ENCODE measurements at places on chromosomes 2 and 18.

DNA sequence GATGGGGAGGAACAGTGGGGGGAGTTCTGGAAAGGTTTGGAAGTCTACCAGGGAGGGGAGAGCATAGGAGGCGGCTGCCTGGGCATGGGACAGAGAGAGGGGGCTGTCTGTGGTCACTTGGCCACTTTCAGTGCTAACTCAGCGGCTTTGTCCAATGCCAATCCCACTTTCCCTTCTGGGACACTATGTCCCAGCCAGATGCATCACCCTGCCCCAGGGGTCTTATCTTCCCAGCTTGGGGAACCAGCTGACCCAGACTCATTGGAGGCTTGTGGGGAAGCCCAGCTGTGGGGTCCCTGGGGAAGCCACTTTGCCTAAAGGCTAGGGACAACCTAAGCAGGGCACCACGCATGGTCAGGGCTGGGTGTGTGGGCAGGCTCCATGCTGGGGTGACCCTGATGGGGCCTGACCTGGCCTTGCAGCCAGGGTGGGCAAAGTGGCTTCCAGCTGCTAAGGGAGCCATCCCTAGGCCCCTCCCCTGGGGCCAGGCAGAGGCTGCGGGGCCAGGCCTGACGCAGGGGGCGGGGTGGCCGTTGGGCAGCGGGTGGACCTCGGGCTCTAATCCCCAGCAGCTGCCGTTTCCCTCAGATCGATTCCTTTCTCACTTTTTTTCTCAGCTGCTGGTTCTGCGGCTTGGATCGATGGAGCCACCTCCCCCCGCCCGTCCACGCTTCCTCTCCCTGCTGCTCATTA is 1.6 kb upstream of the ASIC4 start:
- no peak for DNase-seq

GRCh38 chr2:33321876-33322483 is 154.5 kb upstream of the RASGRP3 start:
- no peak for DNase-seq

- DNase-seq = peak; percentile 94
These were observed 61.0 kb downstream of the RBMS1 start for GRCh38 chr2:160432633-160433032.

DNA sequence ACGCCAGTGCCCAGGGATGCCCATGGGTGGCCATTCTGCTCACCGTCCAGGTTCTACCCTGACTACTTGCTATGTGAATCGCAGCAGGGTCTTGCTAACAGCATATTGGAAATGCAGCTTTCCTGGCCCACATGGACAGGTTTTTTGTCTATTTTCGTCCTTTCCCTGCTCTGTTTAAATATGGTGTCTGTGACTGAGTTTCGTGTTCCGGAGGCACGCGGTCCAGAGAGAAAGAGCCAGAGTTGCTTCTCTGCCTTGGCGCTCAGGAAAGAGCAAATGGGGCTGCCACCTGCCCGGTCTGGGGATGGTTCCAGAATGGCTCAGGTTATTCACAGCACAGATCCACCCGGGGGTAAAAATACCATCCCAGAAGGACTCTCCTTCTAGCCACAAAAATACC is 456.2 kb downstream of the BCL11A start:
- DNase-seq = no peak

GRCh38 chr2:149645391-149645790 is 57.8 kb upstream of the MMADHC start:
- DNase-seq = peak; percentile 52

DNA sequence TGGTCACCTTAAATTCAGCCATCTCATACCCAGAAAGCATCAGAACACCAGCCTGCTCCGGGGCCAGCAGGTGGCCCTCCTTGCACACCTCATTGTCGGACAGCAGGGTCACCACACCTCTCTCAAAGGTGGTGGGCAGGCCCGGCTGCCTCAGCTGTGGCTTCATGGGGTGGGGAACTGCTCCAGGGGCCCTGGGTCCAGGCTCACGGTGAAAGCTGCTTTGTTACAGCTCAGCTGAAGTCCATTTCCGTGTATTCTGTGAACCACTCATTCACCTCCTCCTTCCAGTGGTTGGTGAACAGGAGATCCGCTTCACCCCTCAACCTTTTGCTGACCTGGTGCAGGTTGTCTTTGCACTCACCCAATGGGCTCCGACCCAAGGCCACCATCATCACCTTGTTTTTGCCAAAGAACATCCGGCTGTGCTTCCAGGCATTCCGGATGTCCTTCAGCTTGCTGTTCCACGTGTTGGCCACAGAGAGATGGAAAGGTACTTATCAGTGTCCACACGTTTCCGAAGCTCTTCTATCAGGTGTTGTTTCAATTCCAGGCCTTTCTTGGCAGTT is 78.6 kb upstream of the LDLRAD4 start:
- no peak for DNase-seq

DNA sequence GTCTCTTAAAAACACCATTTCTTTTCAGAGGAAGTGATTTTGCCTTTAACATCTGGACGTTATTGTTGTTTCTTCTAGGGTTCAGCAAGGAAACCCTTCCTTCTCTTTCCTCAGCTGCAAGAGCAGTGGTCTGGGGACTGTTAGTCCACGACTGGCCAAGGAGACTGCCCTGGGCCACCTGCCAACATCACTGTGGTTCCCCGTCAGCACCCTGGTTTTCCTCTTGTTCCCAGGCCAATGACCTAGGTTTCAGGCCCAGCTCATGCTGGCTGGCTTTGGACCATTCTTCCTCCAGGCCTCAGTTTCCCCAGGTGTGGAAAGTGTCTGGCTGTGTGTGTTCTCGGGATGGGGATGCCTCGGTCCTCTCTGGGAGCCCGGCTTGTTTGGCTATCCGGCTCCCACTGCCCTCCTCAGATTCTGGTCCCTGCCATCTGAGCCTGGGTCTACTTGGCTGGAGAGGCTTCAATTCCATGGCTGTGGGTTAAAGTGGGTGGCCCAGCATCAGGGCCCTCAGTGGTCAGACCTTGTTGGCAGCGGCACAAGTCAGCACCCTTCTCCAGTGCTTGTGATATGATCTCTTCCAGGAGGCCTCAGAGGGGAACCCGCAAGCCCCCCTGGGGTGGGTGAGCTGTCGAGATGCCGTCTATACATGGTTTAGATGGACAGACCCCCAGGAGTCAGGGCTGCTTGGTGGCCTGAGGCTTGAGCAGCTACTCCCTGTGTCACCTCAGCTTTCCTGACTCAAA is 234.3 kb upstream of the HS6ST1 start:
- no peak for DNase-seq

- no peak for DNase-seq
These were observed 9.6 kb downstream of the MRPL30 start for GRCh38 chr2:99190548-99190947.

- DNase-seq = peak; percentile 20
These were observed 195.1 kb downstream of the KCNE4 start for GRCh38 chr2:223247136-223247535.

DNA sequence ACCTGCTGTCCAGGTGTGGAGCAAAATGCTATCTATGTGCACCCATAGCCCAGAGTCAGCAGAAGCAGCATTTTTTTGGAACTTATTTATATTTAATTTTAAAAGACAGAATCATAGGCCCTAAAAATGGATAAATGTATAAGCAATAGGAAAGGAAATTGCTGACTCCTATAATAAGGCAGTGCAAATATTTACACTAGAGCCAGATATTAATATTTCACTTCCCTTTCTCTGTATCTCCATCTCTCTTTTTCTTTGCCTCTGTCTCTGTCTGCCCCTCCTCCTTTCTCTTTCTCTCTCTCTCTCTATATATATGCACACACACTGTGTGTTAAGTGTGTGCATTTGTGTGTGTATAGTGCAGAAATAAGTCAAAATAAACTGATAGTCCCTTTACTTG is 375.6 kb downstream of the SOX11 start:
- no peak for DNase-seq

GRCh38 chr18:34866739-34867138 is 156.6 kb downstream of the DTNA start:
- DNase-seq = no peak

DNA sequence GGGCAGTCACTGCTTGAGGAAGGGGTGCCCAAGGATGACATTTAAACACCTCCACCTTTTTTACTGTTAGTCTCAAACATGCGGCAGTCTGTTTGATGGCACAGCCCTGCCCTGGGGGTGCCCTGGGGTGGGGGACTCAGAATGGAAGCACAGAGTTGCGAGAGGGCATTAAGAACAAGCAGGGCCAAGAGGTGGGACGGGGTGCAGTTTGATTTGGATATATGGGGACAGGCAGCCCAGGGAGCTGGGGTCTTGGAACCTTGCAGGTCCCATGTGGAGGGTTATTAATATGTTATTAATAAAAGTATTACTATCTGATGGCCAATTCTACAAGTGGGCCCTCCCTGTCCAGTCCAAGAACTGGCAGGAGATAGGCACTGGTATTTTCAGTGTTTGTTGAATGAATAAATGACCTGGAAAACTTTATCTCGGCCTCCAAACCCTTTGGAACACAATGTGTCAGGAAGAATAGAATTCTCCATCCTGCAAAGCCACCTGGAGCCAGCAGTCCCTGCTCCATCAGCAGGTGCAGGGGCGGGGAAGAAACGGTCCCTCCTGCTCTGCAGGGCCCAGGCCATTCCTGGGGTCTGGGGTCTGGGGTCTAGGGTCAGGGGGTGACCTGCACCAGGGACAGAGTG is 25.2 kb downstream of the SDC1 start:
- DNase-seq = no peak

DNA sequence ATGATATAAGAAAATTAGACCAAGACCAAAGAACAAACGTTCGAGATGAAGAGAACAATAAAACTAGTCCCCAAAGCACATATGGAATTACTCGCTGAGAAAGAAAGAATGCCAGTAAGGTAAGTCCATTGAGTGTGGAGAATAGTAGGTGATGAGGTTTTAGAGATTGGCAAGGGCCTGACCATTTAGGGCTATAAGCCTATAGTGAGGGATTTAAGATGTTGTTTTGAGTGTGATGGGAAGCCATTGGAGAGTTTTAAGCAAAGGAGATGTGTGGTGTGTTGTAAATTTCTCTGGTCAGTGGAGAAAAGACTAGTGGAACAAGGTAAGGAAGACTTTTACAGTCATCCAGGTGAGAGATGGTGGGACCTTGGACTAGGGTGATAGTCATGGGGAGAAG is 151.1 kb downstream of the MCFD2 start:
- DNase-seq = no peak

- no peak for DNase-seq
These were observed 11.2 kb downstream of the GAREM1 start for GRCh38 chr18:32459361-32460101.

GRCh38 chr2:162629499-162629898 is 209.1 kb downstream of the KCNH7 start:
- DNase-seq = no peak

GRCh38 chr2:97763176-97763845 is 49.9 kb downstream of the ZAP70 start:
- DNase-seq = no peak

- no peak for DNase-seq
These were observed 43.5 kb upstream of the CTLA4 start for GRCh38 chr2:203824057-203824456.

- no peak for DNase-seq
These were observed 201.5 kb upstream of the PXDN start for GRCh38 chr2:1945819-1946218.

DNA sequence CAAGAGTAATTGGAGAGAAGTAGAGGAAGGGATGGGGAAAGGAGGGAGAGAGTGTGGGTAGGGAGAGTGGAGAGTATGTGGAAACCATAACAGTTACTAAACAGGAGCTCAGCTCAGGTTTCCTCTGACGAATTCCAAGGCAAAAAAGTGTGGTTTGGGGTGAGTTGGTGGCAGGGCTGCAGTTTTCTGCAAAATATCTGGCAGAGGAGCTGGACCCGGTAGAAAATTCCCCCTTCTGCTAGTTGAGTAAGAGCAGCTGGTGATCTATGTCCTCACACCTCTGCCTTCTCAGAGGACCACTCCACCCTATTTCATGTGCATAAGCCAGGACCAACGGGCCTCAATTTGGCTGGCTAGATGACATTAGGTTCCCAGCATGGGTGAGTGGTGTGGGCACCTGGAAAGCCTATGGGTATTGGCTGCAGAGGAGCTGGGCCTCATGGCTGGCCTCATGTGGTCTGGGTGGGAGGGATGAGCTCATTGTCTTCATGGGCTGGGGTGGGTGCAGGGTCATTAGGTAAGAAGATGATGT is 13.2 kb downstream of the NRP2 start:
- peak; percentile 67 for DNase-seq

- DNase-seq = no peak
These were observed 51.6 kb downstream of the SPP2 start for GRCh38 chr2:234102112-234102511.

- peak; percentile 22 for DNase-seq
These were observed 77.4 kb downstream of the DYSF start for GRCh38 chr2:71530641-71531332.

DNA sequence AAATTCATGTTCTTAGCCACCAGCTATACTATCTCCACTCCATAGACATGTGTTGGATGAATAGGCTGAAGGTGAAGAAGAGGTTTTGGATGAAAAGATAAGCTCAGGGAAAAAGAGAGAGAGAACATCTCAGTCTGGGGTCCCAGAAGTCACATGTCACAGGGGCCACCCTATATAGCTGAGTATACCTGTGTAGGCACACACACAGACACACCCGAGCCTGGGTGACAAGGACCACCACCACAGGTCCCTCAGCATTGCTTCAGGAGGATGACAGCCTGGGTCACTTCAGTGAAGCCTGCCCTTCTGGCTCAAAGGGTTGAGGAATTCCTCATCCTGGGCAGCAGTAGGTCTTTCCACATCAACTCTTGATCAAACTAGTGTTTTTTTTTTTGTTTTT is 56.2 kb downstream of the POLR1A start:
- no peak for DNase-seq

- no peak for DNase-seq
These were observed 91.4 kb downstream of the PPP1R1C start for GRCh38 chr2:182077023-182077422.

GRCh38 chr18:36464126-36464651 is 166.7 kb downstream of the FHOD3 start:
- no peak for DNase-seq

- DNase-seq = peak; percentile 47
These were observed 794 bp upstream of the CHCHD5 start for GRCh38 chr2:112583497-112584133.

- DNase-seq = no peak
These were observed 282.1 kb upstream of the NT5C1B start for GRCh38 chr2:18871430-18871829.

DNA sequence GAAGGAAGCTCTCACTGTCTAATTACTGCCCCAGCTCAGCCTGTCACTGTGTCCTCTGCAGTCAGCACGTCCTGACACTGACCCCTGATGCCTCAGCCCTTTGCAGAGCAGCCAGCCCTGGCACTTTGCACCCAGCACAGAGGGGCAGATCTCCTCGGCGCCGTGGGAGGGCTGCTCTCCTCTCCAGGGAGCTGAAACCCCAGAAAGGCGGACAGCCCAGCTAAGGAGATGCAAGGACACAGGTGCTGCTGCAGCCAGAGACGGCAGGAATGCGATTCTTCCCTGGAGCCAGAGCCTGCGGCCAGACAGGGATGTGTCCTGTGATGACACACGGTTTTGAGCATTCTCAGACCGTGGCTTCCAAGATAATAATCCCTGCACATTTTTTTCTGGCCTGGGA is 34.5 kb upstream of the SIX3 start:
- no peak for DNase-seq

- peak; percentile 28 for DNase-seq
These were observed 105.4 kb upstream of the FAM117B start for GRCh38 chr2:202529389-202529788.

All from RCC 7860 (cell line).